K562 (cell line): ENCODE measurements at places on chromosomes 13 and 19. TPM values are rescaled to one million over a fixed set of nuclear protein-coding genes. Genes with fewer than 3 reads are reported as not detected.

DNA sequence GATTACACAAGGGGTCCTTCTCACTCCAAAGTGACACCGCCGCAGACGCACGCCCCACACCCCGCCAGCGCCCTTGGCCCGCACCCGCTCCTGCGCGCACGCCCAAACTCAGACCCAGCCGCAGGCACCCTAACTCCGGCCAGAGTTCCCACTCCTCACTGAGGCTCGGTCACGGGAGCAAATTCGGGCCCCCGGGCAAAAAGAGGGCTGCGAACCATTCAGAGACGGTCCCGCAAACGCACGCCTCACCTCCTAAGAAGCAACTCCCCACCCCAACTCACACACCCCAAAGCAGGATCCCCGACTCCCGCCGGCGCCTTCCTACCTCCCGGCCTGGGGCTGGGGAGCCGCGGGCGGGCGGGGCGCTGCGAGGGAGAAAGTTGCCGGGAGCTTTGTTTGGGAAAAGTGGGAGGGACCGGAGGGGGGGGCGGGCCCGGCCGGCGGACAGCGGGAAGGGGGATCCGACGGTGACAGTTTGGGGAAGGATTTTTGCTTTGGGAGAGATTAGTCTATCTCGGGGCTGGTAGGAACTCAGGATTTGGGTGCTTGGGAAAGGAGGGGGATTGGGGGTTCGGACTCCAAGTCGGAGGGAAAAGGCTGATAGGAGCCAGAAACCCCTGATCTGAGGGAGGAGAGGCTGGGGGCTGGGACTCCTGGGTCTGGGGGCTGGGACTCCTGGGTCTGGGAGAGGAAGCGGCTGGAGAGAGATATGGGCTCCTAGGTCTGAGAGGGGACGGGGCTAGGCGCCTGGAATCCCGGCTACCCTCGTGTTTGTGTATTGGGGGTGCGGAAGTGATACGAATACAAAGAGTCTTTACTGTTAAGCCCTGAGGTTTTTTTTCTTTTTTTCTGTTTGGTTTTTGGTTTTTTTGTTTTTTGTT lies at the start of gene TEAD2:
Gene TEAD2, minus strand, starts transcription at position 369 of the 881 bp plus-strand sequence. CDS start 2,341 bp downstream, outside the sequence.
- H3K4me1 ChIP-seq: peaks cover 52% of the 10 kb centered on the region
- peaks cover 10% of the 10 kb centered on the region; the same call in 1 of the 3 replicates for H3K36me3 ChIP-seq
- no peaks in the 10 kb centered on the region for H3K27me3 ChIP-seq
- peak within 1 kb of the TSS; percentile 59 for H3K4me3 ChIP-seq

- peaks cover 69% of the 10 kb centered on the region for H3K36me3 ChIP-seq
- no peak overlapping the region for H3K4me3 ChIP-seq
- no peak for DNase-seq
- H3K27me3 ChIP-seq: no peaks in the 10 kb centered on the region
Observed at GRCh38 chr19:4391306-4391693, 9.0 kb downstream of the SH3GL1 start.

- no peaks in the 10 kb centered on the region for H3K36me3 ChIP-seq
- no peaks in the 10 kb centered on the region; the same call in 1 of the 2 replicates for H3K4me1 ChIP-seq
- DNase-seq: no peak
- H3K4me3 ChIP-seq: no peak overlapping the region
- H3K27ac ChIP-seq: no peak overlapping the region
Observed at GRCh38 chr13:51524829-51525566, 59.3 kb upstream of the WDFY2 start.

- no peaks in the 10 kb centered on the region for H3K4me1 ChIP-seq
- no peak for DNase-seq
- no peak overlapping the region for H3K27ac ChIP-seq
- H3K4me3 ChIP-seq: no peak overlapping the region
- H3K27me3 ChIP-seq: no peaks in the 10 kb centered on the region; the same call in 1 of the 2 replicates
Observed at GRCh38 chr19:30811397-30812098, 439.4 kb downstream of the ZNF536 start.

DNA sequence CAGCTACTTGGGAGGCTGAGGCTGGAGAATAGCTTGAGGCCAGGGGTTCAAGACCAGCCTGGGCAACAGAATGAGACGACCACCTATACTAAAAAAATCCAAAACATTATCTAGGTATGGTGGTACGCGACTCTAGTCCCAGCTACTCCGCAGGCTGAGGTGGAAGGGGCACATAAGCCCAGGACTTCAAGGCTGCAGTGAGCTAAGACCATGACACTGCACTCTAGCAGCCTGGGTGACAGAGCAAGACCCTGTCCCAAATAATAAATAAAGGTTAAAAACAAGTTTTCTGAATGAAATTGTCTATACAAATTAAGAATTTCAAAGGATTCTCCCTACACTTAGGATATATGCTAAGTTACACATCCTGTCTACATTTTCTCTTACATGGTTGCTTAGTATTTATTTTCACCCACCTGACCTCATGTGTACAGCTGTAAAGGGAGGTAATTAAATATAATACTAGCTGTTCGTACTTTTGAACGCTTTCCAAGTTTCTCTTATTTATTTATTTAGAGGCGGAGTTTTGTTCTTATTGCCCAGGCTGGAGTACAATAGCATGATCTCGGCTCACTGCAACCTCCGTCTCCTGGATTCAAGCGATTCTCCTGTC lies 1.6 kb downstream of the SLC25A30 start:
- H3K36me3 ChIP-seq: no peaks in the 10 kb centered on the region
- no peaks in the 10 kb centered on the region for H3K27me3 ChIP-seq
- peaks cover 18% of the 10 kb centered on the region for H3K4me1 ChIP-seq

DNA sequence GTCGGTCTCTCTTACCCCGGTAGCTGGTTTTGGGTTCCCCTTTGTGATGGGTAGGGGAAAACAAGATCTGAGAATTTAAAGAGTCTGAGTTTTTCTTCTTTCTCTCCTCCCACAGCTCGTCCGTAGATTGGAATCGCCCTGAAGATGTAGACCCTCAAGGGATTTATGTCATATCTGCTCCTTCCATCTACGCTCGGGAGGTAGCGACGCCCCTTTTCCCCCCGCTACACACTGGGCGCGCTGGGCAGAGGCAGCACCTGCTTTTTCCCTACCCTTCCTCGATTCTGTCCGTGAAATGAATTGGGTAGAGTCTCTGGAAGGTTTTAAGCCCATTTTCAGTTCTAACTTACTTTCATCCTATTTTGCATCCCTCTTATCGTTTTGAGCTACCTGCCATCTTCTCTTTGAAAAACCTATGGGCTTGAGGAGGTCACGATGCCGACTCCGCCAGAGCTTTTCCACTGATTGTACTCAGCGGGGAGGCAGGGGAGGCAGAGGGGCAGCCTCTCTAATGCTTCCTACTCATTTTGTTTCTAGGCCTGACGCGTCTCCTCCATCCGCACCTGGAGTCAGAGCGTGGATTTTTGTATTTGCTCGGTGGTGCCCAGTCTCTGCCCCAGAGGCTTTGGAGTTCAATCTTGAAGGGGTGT lies 7.1 kb upstream of the SELENOV start:
- H3K27ac ChIP-seq: no peak overlapping the region
- no peaks in the 10 kb centered on the region for H3K36me3 ChIP-seq
- peaks cover 9% of the 10 kb centered on the region for H3K4me1 ChIP-seq
- peak overlapping the region; percentile 52 for H3K4me3 ChIP-seq
- H3K27me3 ChIP-seq: no peaks in the 10 kb centered on the region

- H3K36me3 ChIP-seq: no peaks in the 10 kb centered on the region
- no peak overlapping the region for H3K27ac ChIP-seq
- DNase-seq: no peak
- no peaks in the 10 kb centered on the region for H3K4me1 ChIP-seq
- H3K4me3 ChIP-seq: no peak overlapping the region
Observed at GRCh38 chr13:51122868-51123566, 11.9 kb upstream of the C13orf42 start.

- no peak overlapping the region for H3K27ac ChIP-seq
- no peaks in the 10 kb centered on the region for H3K27me3 ChIP-seq
Observed at GRCh38 chr13:42102961-42103865, 54.8 kb downstream of the DGKH start.

GRCh38 chr19:38473201-38473600 lies 39.7 kb downstream of the RYR1 start:
- no peak for DNase-seq
- no peak overlapping the region for H3K27ac ChIP-seq
- no peaks in the 10 kb centered on the region for H3K4me1 ChIP-seq

GRCh38 chr13:114047358-114047881 lies 73.5 kb upstream of the C13orf46 start:
- peak; percentile 27 for DNase-seq
- no peak overlapping the region for H3K4me3 ChIP-seq
- H3K27me3 ChIP-seq: no peaks in the 10 kb centered on the region
- peaks cover 3% of the 10 kb centered on the region; the same call in 1 of the 3 replicates for H3K4me1 ChIP-seq

GRCh38 chr19:5503598-5503997 lies 48.4 kb downstream of the ZNRF4 start:
- no peak overlapping the region for H3K27ac ChIP-seq
- no peaks in the 10 kb centered on the region for H3K27me3 ChIP-seq
- H3K36me3 ChIP-seq: no peaks in the 10 kb centered on the region
- DNase-seq: no peak
- no peak overlapping the region for H3K4me3 ChIP-seq

DNA sequence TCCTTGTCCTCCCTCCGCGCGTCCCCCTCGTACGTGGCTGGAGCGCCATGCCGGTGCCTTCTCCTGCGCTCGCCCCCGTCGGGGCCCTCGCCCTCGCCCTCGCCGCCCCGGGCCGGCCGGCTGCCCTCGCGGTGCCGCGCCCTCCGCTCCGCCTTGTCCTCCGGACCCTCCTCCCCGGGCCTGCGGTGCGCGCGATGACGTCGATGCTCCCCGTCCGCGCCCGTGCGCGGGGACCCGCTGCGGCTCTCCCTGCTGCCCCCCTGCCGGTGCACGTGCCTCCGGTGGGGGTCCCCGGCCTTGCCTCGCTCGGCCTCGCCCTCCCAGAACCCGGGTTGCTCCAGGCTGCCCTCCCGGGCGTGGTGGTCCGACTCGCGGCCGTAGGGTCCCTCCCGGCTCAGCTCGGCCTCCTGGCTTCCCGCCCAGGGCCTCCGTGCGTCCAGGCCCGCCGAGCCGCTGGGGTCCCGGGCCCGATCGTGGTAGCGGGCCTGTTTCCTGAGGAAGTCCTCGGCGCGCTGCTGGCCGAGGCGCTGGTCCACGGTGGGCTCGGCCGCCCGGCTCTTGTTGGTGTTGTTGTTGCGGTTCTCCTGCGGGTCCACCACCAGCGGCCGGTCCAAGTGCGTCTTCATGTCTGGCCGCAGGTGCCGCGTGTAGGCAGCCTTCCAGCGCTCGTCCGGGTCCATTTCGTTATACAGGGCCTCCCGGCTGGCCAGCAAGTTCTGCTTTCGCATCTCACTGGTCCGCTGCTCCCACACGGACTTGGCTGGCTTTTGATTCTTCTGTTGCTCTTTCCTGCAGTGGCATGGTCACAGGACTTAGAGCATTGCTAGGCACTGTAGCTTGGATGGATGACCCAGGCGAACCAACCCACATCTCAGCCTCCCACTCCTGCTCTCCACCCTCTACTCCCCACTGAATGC lies 148.6 kb downstream of the IER2 start:
- no peak overlapping the region for H3K27ac ChIP-seq
- peak; percentile 67 for DNase-seq
- no peaks in the 10 kb centered on the region for H3K36me3 ChIP-seq
- peaks cover 58% of the 10 kb centered on the region for H3K27me3 ChIP-seq
- peaks cover 9% of the 10 kb centered on the region for H3K4me1 ChIP-seq
- peak overlapping the region; percentile 29 for H3K4me3 ChIP-seq

GRCh38 chr13:30535046-30535445 lies 69.3 kb upstream of the HMGB1 start:
- no peak overlapping the region for H3K27ac ChIP-seq
- H3K36me3 ChIP-seq: no peaks in the 10 kb centered on the region
- H3K4me3 ChIP-seq: no peak overlapping the region
- H3K27me3 ChIP-seq: peaks cover 10% of the 10 kb centered on the region
- no peak for DNase-seq

- no peaks in the 10 kb centered on the region for H3K27me3 ChIP-seq
- no peaks in the 10 kb centered on the region for H3K36me3 ChIP-seq
- no peak for DNase-seq
- H3K4me3 ChIP-seq: no peak overlapping the region
- no peaks in the 10 kb centered on the region for H3K4me1 ChIP-seq
- H3K27ac ChIP-seq: no peak overlapping the region
Observed at GRCh38 chr13:56351041-56351440, 789.7 kb upstream of the PRR20A start.

DNA sequence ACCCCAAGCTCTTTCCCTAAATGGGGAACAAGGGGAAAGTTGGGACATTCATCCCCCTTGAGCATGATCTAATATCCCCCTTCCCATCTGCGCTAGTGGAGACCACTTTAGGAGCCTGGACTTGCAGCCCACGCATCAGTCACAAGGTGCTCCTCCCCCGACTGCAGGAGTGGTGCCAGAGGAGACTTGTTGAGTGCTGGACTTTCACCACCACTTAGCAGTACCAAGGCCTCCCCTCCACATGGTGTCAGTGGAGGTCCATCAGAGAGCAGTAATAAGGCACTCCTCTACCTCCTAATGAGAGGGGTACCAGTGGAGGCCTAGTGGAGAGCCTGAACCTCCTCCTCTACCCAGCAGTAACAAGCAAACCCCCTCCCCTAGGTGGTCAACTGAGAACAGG lies 22.5 kb downstream of the CAB39L start:
- DNase-seq: peak; percentile 35
- H3K27ac ChIP-seq: no peak overlapping the region
- H3K27me3 ChIP-seq: no peaks in the 10 kb centered on the region
- no peaks in the 10 kb centered on the region for H3K4me1 ChIP-seq
- H3K4me3 ChIP-seq: no peak overlapping the region

- H3K27ac ChIP-seq: peak overlapping the region; percentile 56
- peak; percentile 76 for DNase-seq
- peaks cover 16% of the 10 kb centered on the region; the same call in 2 of the 3 replicates for H3K4me1 ChIP-seq
- no peaks in the 10 kb centered on the region for H3K27me3 ChIP-seq
Observed at GRCh38 chr19:35389192-35389861, 18.5 kb downstream of the GPR42 start.

GRCh38 chr13:48142436-48142835 lies 47.5 kb upstream of the MED4 start:
- H3K27ac ChIP-seq: no peak overlapping the region
- no peaks in the 10 kb centered on the region for H3K4me1 ChIP-seq
- H3K36me3 ChIP-seq: no peaks in the 10 kb centered on the region
- H3K4me3 ChIP-seq: no peak overlapping the region
- DNase-seq: no peak

DNA sequence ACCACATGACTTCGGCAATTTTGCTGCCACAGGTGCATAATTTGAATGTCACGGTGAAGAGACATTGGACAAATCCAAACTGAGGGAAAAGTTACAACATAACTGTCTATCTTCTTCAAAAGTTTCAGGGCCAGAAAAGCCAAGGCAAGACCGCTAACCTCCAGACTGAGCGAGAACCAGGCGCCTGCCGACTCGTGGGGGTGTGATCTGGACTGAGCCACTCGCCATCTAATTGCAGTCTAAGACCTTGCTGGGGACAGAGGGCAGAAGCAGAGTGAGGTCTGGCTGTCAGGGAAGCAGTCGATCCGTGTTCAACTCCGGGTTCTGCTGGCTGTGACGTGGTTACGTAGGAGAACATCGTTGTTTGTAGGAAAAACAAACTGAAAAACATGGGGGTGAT lies 88.6 kb downstream of the SPACA7 start:
- H3K36me3 ChIP-seq: no peaks in the 10 kb centered on the region
- H3K27ac ChIP-seq: no peak overlapping the region
- no peaks in the 10 kb centered on the region for H3K4me1 ChIP-seq
- no peak overlapping the region for H3K4me3 ChIP-seq

The C1QTNF9 gene
- total RNA-seq: not detected in 2 replicates

The NLRP9 gene
- total RNA-seq: not detected in 2 replicates

The ZNF358 gene
- total RNA-seq: 9.1 and 9.3 TPM in 2 replicates

The DLL3 gene
- 2.5 and 3.4 TPM in 2 replicates for total RNA-seq

The PSG1 gene
- not detected in 2 replicates for total RNA-seq

The SULT2B1 gene
- 0.42 and 0.62 TPM in 2 replicates for total RNA-seq

The RASIP1 gene
- total RNA-seq: 3.4 and 4.6 TPM in 2 replicates

The SHANK1 gene
- total RNA-seq: 1.3 and 1.8 TPM in 2 replicates

The ZIM2 gene
- total RNA-seq: not detected in 2 replicates

The ZIC5 gene
- 2.0 and 2.2 TPM in 2 replicates for total RNA-seq

The SWSAP1 gene
- 2.5 and 3.0 TPM in 2 replicates for total RNA-seq
